Body of pancreas (tissue), 4 donors: ENCODE measurements at places on chromosomes 3 and 15.

- H3K27ac ChIP-seq = no peak overlapping the region
- H3K4me1 ChIP-seq = no peaks in the 10 kb centered on the region
- H3K27me3 ChIP-seq = no peaks in the 10 kb centered on the region
- no peaks in the 10 kb centered on the region for H3K36me3 ChIP-seq
- DNase-seq = no peak
These were observed 85.2 kb upstream of the HERC1 start for GRCh38 chr15:63918901-63919348.

DNA sequence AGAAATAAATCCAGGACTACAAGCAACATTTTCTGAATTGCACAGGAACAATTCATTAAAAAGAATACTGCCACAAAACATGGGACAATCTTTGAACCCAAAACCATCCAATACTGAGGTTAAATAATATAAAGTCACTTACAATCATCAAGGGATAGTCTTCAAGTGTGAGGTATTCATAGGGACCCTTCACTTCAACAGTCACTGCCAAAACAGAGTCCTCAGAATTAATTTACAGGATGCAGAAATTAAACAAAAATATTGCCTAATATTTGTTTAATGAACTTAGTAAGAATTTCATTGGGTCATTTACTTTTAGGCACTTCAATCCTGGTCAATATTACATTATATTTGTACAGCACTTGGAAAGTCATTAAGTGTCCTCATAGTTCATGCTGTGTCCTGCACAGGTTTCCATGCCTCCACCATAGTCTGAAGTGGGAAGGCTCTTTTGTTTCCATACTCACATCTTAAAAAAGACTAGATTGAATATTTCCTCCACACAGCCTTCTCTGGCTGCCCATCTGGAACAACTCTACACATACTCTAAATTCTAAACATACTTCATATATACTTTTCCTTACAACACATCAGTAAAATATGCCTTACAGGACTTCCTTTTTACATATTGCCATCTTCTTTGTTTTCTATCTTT is 31.6 kb upstream of the VPS39 start:
- H3K36me3 ChIP-seq = peaks cover 7% of the 10 kb centered on the region
- H3K4me3 ChIP-seq = no peak overlapping the region
- no peak overlapping the region for H3K27ac ChIP-seq
- no peaks in the 10 kb centered on the region for H3K4me1 ChIP-seq
- no peak for DNase-seq
- H3K27me3 ChIP-seq = no peaks in the 10 kb centered on the region

DNA sequence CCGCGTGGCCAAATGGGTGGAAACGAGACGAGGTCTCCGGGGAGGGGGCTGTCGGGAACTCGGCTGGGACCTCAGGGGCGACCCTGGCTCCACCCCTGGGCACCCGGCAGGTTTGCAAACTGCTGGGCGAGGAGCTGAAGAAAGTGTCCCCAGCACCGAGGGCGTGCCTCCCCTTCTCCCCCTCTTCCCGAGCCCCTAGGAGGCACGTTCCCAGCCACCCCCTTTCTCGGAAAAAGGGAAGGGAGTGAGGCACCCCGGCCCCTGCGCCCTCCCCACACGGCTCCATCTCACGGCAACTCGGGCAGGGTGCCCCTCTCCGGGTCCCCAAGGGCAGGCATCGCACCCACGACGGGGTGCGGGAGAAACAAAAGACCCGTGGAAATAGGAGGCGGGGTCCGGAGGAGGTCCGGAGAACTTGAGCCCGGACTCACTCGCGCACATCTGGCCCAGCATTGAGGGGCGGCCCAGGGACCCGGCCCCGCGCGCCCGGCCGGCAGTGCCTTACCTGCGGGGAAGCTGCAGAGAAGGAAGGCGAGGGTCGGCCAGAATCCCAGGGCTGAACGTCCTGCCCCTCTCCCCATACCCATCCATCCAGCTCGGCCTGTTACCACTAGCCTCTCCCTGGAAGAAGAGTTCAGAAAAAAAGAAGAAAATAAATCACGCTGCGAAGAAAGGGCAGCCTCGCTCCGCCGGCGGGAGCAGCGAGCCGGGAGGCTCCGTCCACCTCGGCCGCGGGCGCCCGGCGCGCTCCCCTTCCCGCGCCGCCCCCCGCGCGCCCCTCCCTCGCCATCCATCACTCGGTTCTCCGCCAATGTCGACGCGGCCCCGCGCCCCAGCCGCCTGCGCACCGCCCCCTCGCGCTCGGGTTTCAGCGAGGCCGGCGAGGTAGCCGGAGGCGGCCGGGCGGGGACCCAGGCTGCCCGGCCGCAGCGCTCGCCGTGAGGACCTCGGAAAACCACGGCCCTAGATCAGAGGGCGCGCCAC is 16.3 kb downstream of the RGMA start:
- no peaks in the 10 kb centered on the region for H3K36me3 ChIP-seq
- no peaks in the 10 kb centered on the region for H3K27me3 ChIP-seq
- DNase-seq = peak; percentile 84
- peak overlapping the region; percentile 79 for H3K27ac ChIP-seq
- peaks cover 14% of the 10 kb centered on the region for H3K4me1 ChIP-seq
- peak overlapping the region; percentile 70 for H3K4me3 ChIP-seq

DNA sequence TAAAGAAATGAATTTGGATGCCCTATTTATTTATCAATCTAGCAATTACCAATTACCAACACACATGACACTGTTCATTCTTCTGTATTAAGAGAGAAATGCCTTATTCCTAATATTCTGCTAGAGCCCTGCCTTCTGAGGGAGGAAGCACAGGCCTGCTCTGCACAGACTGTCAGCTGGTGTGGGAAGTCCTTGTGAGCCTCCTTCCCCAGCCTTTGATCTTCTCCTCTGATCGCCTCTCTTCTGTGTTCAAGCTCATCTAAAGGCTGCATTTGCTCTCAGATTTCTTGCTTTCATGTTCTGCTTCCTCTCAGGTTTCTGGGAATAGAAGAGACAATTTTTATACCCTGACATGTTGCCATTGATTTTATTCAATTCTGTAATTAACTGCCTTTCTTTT is 290.6 kb upstream of the UMPS start:
- DNase-seq = no peak
- H3K27me3 ChIP-seq = no peaks in the 10 kb centered on the region
- H3K4me1 ChIP-seq = no peaks in the 10 kb centered on the region
- no peak overlapping the region for H3K27ac ChIP-seq
- no peak overlapping the region for H3K4me3 ChIP-seq

DNA sequence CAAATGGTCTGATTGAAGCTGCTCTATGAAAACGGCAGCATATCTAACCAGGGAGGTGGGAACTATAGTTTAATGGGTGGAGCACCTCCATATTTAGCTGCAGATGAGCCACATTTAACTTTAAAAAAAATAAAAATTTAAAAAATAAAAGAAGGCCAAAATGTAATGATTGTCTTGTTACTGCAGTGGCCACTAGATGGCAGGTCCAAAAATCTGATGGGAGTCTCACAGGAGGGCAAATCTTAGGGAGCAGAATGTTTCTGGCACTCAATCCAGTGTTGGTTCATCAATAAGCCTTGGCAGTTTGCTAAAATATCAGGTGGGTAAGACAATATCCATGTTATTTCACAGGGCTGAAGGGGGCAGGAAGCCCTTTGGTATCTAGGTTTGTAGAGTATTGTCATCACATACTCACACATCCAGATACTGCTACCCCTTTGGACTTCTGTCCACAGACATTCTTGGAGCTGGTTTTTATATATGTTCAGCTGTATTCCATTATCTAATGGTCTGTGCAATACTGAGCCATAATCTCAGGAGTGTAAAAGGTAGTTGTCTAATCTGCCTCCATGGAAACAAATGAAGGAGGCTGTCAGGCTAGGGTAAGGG is 233.3 kb downstream of the TIGIT start:
- H3K36me3 ChIP-seq = no peaks in the 10 kb centered on the region
- no peak for DNase-seq
- no peak overlapping the region for H3K27ac ChIP-seq
- no peaks in the 10 kb centered on the region for H3K4me1 ChIP-seq
- no peak overlapping the region for H3K4me3 ChIP-seq

DNA sequence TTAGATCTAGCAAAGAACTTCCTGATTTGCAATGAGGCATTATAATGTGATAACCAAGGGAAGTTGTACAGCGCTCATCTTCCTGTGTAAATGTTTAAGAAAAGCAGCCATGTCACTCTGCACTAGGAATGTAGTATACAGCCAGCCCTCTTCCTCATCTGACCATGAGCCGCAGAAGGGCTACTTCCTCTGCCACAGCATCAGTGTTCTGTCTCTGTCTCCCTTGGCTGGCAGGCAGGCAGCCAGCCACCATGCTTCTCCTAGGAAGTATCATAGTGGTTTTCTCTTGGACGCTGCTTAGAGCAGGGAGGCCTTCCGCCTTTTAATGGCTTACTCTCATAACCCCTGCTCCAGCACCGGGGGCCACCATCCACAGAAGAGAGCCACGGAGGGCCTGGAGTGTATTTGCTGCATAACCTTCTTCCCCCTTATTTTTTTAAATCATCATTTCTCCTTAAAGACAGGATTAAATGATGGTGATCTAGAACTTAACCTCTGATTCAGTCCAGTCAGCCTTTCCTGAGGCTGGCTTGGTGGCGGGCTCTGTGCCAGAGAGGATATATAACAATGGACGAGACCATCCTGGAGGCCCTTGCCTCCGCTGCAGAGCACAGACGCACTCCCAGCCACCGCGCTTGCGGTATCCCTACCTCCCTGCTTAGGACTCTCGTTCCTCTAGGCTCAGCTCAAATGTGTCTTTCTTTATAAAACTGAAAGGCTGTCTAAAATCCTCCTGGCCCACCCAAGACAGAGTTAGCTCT is 57.3 kb upstream of the PLXNA1 start:
- H3K36me3 ChIP-seq = no peaks in the 10 kb centered on the region
- DNase-seq = no peak
- H3K27ac ChIP-seq = peak overlapping the region; percentile 2
- no peaks in the 10 kb centered on the region for H3K27me3 ChIP-seq
- H3K4me3 ChIP-seq = no peak overlapping the region

DNA sequence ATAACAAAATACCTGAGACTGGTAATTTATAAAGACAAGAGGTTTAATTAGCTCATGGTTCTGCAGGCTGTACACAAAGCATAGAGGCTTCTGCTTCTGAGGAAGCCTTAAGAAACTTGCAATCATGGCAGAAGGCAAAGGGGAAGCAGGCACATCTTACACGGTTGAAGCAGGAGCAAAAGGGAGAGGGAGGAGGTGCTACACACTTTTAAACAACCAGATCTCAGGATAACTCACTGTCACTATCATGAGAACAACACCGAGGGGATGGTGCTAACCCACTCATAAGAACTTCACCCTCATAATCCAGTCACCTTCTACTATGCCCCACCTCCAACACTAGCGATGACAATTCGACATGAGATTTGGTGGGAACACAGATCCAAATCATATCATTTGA is 54.4 kb downstream of the ATP8B4 start:
- H3K27me3 ChIP-seq = no peaks in the 10 kb centered on the region
- H3K4me3 ChIP-seq = no peak overlapping the region
- no peaks in the 10 kb centered on the region for H3K4me1 ChIP-seq
- DNase-seq = no peak
- no peak overlapping the region for H3K27ac ChIP-seq

GRCh38 chr3:184349563-184350470 is 11.6 kb downstream of the CLCN2 start:
- no peaks in the 10 kb centered on the region for H3K27me3 ChIP-seq
- no peaks in the 10 kb centered on the region for H3K36me3 ChIP-seq
- H3K4me3 ChIP-seq = no peak overlapping the region
- H3K4me1 ChIP-seq = peaks cover 47% of the 10 kb centered on the region
- no peak for DNase-seq
- H3K27ac ChIP-seq = peak overlapping the region; percentile 45

DNA sequence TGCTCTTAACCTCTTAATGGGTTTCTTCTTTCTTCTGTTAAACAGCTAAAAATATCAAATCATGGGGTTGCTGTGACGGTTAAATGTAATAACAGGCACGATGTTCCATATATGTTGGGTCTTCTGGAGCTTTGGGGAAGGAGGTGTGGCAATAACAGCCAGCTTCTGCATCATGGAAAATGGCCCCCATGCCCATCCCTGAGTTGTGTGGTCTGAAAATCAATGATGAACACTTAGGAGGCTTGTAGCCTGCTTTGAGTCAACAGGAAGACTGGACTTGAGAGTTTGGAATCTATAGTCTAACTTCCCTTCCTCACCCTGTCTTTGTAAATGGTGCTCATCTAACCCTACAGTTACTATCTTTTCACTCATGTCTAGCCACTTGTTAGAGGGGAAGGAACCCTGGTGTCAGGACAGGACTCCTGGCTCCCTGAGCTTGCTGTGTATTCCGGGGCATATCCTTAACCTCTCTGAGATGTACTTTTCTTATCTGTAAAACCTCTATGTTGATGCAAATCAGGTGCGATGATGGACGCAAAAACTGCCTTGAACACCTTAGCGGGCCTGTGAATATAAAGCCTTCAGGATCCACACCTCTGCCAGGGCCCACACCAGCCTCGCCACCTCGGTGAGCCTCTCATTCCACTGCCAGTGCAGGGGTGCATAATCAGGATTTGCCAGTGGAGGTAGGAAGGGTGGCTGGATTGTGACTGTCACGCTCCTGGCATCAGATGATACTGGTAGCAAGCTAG is 27.5 kb downstream of the SMAD3 start:
- H3K4me1 ChIP-seq = peaks cover 56% of the 10 kb centered on the region
- no peak overlapping the region for H3K4me3 ChIP-seq
- peak overlapping the region; percentile 47 for H3K27ac ChIP-seq
- no peak for DNase-seq
- no peaks in the 10 kb centered on the region for H3K36me3 ChIP-seq

DNA sequence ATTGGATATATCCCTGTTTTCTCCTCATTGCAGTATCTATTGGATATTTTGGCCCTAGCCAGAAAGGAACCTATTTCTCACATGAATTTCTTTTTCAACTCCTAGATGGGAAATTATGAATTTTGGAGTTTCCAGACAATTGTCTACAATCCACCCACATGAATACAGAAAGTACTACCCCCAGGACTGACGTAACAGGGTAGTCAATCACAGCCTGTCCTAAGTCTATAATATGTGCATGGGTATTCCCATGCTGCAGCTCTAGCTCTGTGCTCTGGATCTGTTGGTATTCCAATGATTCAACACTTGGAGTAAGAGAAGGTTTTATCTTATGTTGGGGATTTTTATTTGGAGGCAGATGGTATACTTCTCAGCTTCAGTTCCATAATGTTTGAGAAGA is 393.1 kb upstream of the ARRDC4 start:
- DNase-seq = no peak
- H3K4me1 ChIP-seq = no peaks in the 10 kb centered on the region
- no peaks in the 10 kb centered on the region for H3K27me3 ChIP-seq
- H3K27ac ChIP-seq = no peak overlapping the region

- H3K27me3 ChIP-seq = no peaks in the 10 kb centered on the region
- H3K27ac ChIP-seq = no peak overlapping the region
- no peaks in the 10 kb centered on the region for H3K36me3 ChIP-seq
These were observed 643.7 kb upstream of the NAALADL2 start for GRCh38 chr3:174215456-174215855.

- no peaks in the 10 kb centered on the region for H3K27me3 ChIP-seq
- H3K4me3 ChIP-seq = no peak overlapping the region
- no peak overlapping the region for H3K27ac ChIP-seq
- H3K4me1 ChIP-seq = no peaks in the 10 kb centered on the region
These were observed 11.8 kb downstream of the SLC28A2 start for GRCh38 chr15:45263854-45264253.

- H3K27me3 ChIP-seq = no peaks in the 10 kb centered on the region
- no peak overlapping the region for H3K4me3 ChIP-seq
- DNase-seq = peak; percentile 69
These were observed 51.8 kb upstream of the FURIN start for GRCh38 chr15:90816401-90817116.
